OCI-LY7 (cell line): ENCODE measurements at places on chromosomes 7 and 10. TPM values are rescaled to one million over a fixed set of nuclear protein-coding genes. Genes with fewer than 3 reads are reported as not detected.

GRCh38 chr10:7351894-7352293 is 58.9 kb downstream of the SFMBT2 start:
- DNase-seq = no peak

DNA sequence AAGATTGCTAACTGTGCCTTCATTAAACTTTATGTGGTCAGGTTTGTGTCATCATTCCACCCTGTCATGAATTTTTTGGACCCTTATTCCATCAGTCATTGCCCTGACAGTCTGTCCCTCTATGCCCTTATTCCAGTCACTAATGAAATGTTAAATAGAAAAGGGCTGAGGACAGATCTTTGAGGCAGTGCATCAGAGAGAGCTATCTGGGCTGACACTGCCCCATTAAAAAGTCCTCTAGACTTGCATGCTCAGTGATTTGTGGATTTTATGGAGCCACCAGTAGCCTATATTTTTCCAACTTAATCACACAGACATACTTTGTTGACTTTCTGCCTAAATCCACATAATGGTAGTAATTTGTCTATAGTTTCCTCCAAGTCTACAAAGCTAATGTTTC is 264.7 kb upstream of the YAE1 start:
- DNase-seq = no peak

- DNase-seq = no peak
Observed at GRCh38 chr7:130901209-130901783, 167.3 kb upstream of the KLF14 start.

- DNase-seq = no peak
Observed at GRCh38 chr10:22545643-22546042, 168.7 kb downstream of the PIP4K2A start.

DNA sequence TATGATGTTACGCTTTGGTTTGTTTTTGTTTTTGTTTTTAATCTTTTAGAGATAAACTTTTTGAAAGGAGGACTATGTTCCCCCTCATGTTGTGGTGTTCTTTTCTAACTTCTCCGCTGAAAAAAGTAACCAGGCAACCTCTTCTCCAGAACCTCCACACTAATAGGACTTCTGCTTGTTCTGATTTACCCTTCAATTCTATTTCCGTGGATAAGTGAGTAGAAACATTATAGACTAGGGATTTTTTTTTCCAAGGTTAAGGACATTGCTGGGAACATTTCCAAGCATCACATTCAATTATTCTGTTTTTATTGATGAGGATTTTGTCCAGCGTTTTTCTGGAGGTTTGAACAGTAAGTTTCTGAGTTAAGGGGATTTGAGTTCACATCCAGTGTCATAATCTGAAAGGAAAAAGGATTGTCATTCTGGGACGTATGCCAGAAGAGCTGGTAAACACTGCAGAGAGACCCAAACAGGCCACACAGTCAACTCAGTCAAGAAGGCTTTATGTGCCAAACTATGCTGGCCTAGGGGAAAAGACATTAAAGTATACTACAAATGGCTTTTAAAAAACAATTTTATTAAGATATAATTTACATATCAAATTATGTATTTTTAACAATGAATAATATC is 28.3 kb upstream of the RALA start:
- no peak for DNase-seq

DNA sequence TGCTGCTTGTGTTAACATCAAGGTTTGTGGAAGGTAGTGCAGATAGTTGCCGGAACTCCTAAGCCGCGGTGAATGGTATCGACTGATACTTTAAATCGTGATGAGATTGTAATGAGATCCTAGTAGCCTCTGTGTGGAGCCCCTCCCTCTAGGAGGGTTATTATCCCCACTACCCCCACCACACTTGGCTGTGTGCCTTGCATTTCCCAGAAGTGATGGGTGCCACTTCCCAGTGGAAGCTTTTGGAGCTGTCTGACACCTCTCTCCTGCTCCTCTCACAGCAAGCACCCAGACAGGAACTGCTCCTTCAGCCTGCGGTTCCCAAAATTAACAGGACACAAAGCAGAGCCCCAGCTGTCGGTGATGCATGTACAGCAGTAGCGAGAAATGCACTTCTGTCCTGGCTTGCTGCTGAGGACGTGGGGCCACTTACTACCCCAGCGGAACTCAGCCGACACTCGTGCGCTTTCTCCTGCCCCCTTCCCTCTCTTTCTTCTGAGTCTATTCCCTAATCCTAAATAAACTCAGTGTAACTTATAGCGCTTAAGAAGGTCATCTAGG is 52.5 kb downstream of the PRKAG2 start:
- no peak for DNase-seq

DNA sequence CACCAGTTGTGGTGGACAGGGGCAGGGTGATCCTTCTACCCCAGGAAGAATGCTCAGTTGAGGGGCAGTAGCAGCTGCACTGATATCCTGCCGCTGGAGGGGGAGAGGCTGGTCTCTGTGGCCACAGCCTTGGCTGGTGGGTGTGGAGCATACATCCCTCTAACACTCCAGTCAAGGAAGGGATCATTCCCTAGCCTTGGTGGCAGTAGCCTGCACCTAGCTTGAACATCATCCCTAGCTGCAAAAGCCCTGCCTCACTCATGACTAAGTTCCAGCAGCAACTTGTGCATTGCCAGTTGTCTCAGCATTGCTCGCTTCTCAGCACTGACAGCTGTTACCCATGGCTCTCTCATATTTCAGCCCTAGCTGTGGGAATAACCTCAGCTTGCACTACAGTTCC is 688.9 kb upstream of the POT1 start:
- DNase-seq = no peak

GRCh38 chr10:70828923-70829322 is 13.2 kb downstream of the SGPL1 start:
- DNase-seq = no peak

GRCh38 chr7:128917122-128917521 is 6.6 kb upstream of the KCP start:
- no peak for DNase-seq

RNF32 gene
- 3.6 and 3.9 TPM in 2 replicates for total RNA-seq

CTAGE4 gene
- not detected in 2 replicates for total RNA-seq
